Cardiac fibroblast (primary cell): ENCODE measurements at places on chromosomes 7 and 10.
A peak's percentile ranks its signal among the peaks of the same experiment; 100 is the strongest.

- peak; percentile 54 for DNase-seq
These were observed 207.6 kb upstream of the KLF14 start for GRCh38 chr7:130941322-130942210.

GRCh38 chr7:30214651-30215137, 69.7 kb upstream of the ZNRF2 start:
- DNase-seq = no peak

- no peak for DNase-seq
These were observed 746.5 kb downstream of the AUTS2 start for GRCh38 chr7:70344726-70345125.

- DNase-seq = peak; percentile 6
These were observed 44.9 kb downstream of the POLR1F start for GRCh38 chr7:19663816-19664462.

GRCh38 chr7:44634839-44635591, 28.6 kb downstream of the OGDH start:
- DNase-seq = peak; percentile 56

GRCh38 chr7:90629297-90629918, 33.3 kb downstream of the CDK14 start:
- peak; percentile 77 for DNase-seq
